ENCODE measurements at places on chromosomes 7 and 10.

GRCh38 chr10:114384181-114384580 is 20.1 kb downstream of the AFAP1L2 start:
- DNase-seq, result no peak

DNA sequence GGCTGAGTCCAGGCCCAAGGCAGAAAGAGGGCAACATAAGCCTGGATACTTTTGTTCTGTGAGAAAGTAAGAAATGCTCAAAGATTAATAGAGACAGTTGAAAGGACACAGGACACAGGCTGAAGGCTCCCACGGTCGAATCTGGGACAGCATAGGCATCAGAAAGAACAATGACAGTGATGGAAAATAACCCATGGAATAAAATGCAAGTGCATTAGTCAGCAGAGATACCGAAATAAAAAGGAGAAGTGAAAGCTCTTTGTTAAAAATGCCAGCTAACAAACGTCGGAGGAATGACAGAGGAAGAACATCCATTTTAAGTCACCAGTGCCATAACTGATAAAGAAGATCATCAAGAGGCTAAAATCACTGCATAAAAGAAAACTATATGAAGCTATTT is 19.6 kb upstream of the AGAP5 start:
- DNase-seq, result no peak

DNA sequence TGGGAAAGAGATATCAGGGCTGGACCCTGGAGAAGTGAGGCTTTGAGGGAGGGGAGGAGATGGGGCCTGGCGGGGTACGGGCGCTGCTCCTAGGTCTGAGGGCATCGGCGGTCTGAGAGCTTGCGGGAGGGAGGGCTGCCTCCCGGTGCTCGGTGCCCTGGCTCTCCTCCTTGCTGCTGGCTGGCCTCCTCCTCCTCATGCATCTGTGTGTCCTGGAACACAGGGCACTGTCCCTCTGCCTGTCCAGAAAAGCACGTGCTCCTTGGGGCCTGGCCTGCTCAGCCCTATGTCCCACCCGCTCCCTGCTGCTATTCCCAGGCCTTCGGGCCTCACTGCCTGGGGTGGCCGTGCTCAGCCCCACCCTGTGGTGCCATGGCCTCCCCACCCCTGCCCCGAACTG is 166.9 kb downstream of the RNF216 start:
- no peak for DNase-seq

- DNase-seq, result no peak
Observed at GRCh38 chr7:27185013-27185853, at the start of gene HOXA11. HOXA11 (minus strand) TSS chr7:27185232; CDS start chr7:27185144, 88 bp downstream.

DNA sequence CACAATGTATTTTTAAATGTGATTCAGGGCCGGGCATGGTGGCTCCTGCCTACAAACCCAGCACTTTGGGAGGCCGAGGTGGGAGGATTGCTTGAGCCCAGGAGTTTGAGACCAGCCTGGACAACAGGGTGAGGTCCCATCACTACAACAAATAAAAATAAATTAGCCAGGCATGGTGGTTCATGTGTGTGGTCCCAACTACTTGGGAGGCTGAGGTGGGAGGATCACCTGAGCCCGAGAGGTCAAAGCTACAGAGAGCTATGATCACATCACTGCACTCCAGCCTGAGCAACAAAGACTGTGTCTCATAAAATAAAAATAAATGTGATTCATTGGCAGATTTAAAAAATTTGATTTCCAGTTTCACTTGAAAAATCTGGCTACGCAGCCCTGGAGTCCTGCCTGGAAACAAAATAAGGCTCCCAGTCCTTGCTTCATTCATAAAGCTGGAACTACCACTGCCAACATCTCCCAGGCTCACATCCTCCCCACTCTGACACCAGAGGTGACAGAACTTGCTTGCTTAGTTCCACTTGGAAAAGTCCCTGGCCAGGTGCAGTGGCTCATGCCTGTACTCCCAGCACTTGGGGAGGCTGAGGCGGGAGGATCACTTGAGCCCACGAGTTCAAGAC is 27.9 kb upstream of the SLC35G1 start:
- DNase-seq, result no peak

DNA sequence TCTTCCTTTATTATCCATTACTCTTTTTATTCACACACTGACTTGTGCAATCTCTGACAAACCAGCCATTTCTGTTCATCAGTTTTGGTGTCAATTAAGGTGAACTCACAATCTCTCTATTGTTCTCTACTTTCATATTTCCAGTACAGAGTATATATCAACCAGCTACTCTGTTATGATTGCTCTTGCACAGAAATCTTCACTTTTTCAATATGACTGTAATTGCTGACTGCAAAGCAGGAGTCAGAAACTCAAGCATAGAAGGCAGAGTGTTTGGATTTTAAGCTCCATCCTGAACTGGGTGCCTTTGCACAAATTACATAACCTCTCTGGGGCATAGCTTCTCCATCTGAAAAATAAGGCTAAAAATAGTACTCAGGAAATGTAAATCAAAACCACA is 1042.0 kb downstream of the GRM8 start:
- DNase-seq, result no peak

DNA sequence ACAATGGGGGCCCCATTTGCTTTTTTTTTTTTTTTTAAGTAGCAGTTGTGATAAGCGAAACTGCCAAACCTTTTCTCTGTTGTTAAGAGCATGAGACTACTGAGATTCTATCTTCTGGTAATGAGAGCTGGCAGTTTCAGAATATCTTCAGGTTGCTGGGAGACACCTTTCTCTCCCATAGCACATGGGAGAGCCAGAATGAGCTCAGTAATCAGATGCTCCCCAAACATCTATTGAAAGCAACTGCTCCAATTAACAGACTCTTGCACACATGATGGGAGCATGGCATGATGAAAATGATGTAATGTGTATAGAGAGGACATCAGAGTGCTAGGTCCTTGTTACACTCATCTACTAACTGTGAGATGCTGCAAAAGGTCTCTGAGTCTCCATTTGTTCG is 18.8 kb downstream of the MYO3A start:
- no peak for DNase-seq

- DNase-seq, result no peak
Observed at GRCh38 chr7:82595176-82595575, 151.6 kb upstream of the CACNA2D1 start.

- DNase-seq, result no peak
Observed at GRCh38 chr10:76195654-76196390, 764.4 kb downstream of the LRMDA start.

DNA sequence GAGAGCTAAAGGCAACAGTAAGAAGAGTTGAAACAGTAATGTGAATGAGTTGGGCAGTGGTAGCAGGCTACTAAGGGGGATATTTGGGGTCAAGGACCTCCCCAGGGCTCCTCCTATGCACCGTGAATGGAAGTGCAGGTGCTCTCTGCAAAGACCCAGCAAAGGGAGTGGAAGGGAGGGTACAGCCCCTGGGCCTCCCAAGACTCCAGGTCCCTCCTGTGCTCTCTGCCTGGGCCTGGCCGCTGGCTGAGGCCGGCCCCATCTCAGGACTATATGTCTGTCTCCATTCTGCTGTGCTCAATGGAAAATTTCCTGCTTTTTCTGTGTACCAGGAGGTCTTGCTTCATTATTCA is 372.1 kb upstream of the MKI67 start:
- peak; percentile 44 for DNase-seq

DNA sequence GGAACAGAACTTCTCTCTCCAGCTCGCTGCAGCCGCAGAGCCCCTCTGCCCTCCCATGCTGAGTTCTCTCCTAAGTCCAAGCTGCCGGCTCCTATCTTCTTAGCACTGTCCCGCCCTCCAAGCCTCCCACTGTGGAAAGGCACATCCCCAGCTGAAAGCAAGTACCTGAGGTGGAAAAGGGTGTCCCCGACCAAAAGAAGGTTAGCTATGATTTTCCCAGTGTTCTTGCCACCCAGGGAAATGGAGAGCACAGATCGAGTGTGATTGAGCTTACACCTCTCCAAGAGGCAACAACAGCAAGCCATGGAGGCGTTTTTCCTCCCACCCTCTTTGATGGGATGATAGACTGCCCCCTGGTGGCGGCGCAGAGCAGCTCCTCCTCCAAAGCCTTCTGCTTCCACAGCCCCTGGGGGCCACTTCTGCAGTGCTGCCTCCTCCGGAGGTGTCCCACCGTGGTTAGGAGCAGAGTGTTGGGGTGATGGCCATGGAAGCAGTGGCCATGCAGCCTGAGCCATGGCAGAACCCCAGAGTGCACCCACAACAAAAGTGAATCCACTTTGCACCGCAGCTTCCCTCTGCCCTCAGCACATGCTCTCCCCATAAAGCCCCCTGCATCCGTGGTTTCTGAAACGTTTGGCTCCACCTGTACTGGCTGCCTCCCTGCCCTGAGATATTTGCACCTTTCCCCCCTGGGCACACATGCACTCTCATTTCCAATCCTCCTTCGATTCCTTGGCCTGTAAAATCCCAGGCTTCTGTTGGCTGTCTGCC is 143.1 kb upstream of the STK17A start:
- peak; percentile 85 for DNase-seq
